ENCODE measurements at places on chromosomes 5 and 9.

GRCh38 chr5:76277736-76278135 is 125.3 kb upstream of the IQGAP2 start:
- no peak for DNase-seq

DNA sequence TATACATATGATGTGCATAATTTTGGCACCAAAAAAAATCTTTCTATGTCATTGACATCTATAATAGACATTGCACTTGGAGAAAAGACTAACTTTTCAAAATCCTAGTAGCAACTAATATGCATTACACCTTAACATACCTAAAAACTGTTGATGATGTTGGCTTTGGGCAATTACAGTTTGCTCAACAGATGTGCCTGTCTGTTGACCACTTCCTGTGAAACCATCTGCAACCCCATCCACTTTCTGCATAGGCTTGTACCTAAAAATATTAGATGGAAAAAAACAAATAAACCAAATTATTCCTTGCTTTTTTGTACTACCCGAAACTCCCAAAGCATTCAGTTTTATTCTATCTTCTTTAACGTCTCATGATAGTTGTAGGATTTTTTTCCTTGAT is 248.6 kb downstream of the RFX3 start:
- DNase-seq: no peak

GRCh38 chr5:10459080-10460055 is 17.7 kb downstream of the ROPN1L start:
- no peak for DNase-seq

DNA sequence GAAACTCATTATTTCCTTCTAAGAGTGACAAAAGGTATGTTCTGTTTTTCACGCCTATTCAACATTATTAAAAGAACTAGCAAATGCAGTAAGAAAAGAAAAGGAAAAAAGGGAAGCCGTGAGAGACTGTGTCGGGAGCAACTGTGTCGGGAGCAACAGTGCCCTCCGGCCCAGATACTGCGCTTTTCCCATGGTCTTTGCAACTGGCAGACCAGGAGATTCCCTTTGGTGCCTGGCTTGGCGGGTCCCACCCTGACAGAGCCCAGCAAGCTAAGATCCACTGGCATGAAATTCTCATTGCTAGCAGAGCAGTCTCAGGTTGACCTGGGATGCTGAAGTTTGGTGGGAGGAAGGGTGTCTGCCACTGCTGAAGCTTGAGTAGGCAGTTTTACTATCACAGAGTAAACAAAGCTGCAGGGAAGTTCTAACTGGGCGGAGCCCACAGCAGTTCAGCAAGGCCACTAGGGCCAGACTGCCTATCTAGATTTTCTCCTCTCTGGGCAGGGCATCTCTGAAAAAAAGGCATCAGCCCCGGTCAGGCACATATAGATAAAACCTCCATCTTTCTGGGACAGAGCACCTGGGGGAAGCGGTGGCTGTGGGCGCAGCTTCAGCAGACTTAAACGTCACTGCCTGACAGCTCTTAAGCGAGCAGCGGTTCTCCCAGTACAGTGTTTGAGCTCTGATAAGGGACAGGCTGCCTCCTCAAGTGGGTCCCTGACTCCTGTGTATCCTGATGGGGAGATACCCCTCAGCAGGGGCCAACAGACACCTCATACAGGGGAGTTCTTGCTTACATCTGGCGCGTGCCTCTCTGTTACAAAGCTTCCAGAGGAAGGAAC is 1237.4 kb upstream of the CDH18 start:
- DNase-seq: no peak

- peak; percentile 43 for DNase-seq
Measured at GRCh38 chr9:36995927-36996705, 38.0 kb downstream of the PAX5 start.

DNA sequence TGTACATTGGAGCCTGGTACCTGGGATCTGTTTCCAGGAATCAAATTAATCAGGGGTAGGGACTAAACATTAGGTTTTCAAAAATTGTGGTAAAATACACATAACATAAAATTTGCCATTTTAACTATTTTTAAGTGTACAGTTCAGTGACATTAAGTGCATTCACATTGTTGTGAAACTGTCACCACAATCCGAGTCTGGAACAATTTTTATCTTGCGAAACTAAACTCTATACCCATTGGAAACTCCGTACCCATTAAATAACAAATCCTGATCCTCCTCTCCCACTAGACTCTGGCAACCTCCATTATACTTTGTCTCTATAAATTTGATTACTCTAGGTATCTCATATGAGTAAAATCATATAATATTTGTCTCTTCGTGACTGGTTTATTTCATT is 486.2 kb downstream of the GADD45G start:
- no peak for DNase-seq

GRCh38 chr9:109451311-109452025 is 46.6 kb downstream of the PTPN3 start:
- DNase-seq: no peak

- no peak for DNase-seq
Measured at GRCh38 chr9:38638881-38639576, 18.6 kb upstream of the ANKRD18A start.

DNA sequence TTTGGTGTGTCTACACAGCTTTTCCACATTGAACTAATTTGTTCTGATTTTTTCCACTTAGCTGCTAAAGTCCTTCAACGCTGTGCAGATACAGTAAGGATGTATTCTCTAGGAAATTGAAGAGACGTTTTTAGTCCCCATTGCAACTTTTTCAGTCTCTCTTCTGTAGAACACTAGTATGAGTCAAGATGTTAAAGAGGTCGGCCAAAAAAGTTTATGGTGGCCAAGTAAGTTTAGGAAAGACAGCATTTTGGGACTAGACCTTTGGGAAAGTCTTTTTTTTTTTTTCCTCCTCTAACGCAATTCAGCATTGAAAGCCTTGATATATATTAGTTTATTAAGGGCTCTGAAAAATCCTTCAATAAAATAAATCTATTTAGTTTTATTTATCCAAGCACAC is 243.5 kb upstream of the FBXL7 start:
- no peak for DNase-seq

- no peak for DNase-seq
Measured at GRCh38 chr9:138082918-138083636, 205.5 kb downstream of the CACNA1B start.

DNA sequence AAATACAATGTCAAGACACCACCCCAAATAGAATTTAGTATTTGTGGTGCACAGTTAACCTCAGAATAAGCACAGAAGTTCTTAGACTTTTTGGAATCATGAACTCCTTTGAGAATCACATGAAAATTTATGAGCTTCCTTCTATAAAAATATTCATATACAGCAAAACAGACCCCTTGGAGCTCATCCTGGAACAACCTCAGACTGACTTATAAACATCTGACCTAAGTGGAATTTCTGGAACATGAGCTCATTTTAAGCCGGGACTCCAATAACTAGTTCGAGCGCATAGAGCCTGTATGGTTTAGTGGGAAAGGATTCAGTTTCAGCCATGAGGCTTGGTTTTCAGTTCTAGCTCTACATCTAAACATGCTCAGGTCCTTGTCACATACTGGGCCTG is 192.3 kb downstream of the DEPDC1B start:
- no peak for DNase-seq

DNA sequence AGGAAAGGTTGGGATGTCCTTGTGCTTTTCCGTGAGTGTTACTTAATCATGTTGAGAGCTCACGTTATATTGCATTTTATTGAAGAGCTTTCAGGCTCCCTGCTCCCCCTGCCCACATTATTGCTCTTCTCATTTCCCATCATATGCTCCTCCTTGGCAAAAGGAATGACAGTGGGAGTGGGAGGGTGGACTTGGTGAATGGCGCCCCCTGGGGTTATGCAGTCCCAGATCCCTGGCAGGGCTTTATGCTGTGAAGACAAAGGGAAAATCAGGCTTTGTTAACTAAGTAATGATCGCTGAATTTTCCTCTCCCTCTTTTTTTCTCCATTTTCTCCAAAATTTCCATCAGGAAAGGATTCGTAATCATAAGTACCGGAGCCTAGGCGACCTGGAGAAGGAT is 166.6 kb downstream of the SMARCA2 start:
- no peak for DNase-seq

DNA sequence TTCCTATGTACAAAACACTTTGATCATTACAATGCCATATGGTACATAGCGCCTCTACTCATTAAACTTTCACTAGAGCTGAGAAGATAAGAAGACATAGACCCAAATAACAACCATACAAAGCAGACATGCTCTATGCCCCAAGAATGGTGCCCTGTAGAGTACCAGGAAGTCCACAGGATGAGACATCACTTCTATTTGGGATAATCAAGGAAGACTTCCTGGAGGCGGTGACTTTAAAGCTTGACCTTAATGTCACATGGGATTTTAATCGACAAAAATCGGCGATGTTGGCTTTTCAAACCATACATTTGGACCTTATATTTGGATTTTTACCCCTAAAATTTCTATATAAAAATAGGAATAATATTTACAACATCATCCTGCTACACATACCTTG is 224.3 kb upstream of the MAP3K1 start:
- DNase-seq: no peak

- DNase-seq: no peak
Measured at GRCh38 chr5:73312146-73312871, 136.3 kb downstream of the FOXD1 start.

DNA sequence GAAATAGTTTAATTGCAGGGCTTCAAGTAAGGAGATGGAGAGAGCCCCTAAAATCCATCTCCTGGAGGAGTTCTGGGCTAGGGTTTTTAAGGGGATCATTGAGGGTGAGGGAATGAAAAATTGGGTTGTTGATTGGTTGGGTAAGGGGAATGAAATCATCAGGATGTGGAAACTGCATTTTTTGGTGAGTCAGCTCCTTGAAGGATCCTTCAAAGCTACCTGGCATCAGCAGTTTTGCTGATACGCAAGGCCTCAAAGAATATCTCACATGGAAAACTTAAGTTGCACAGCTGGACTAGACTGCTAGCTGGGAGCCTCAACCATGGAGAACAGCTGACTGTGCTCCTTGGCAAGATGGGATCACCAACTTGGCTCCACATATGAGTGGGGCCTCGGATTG is 136.7 kb downstream of the FGF10 start:
- no peak for DNase-seq

DNA sequence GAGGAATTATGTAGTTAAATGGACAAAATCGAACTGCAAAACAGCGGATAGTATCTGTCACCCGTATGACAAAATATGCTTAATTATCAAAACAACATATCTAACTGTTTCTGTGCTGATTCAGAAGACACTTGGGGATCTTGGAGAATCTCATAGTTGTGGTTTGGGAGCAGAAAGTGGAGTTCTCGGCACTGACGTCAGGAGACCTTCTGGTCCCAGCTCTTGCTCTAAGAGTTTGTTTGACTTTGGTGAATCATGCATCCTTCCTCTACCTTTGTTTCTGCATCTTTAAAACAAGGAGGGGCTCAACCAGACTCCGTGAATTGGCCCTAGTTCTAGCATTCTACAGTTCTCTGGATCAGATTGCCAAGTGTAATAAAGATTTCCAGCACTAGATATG is 37.0 kb upstream of the TAF1L start:
- no peak for DNase-seq

GRCh38 chr9:80025796-80026520 is 454.2 kb downstream of the TLE4 start:
- DNase-seq: no peak

DNA sequence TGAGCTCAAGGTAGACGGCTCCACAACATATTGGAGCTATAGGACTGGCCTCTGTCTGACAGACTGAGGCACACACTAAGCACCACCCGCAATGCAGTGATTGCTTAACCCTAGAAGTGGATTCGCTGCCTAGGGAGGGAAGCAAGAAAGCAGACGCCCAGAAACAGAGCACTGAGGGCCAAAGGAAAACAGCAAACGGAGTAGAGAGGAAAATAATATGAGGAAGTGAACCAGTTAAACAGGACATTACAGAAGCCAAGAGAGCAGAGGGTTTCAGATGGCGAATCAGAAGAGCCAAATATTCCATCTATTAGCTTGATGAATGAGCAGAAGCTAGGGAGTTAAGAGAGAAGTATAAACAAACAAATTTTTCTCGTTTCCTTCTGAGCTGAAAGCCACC is 139.2 kb upstream of the LHFPL2 start:
- DNase-seq: no peak

GRCh38 chr9:78521680-78522079 is 224.8 kb downstream of the PSAT1 start:
- DNase-seq: no peak

DNA sequence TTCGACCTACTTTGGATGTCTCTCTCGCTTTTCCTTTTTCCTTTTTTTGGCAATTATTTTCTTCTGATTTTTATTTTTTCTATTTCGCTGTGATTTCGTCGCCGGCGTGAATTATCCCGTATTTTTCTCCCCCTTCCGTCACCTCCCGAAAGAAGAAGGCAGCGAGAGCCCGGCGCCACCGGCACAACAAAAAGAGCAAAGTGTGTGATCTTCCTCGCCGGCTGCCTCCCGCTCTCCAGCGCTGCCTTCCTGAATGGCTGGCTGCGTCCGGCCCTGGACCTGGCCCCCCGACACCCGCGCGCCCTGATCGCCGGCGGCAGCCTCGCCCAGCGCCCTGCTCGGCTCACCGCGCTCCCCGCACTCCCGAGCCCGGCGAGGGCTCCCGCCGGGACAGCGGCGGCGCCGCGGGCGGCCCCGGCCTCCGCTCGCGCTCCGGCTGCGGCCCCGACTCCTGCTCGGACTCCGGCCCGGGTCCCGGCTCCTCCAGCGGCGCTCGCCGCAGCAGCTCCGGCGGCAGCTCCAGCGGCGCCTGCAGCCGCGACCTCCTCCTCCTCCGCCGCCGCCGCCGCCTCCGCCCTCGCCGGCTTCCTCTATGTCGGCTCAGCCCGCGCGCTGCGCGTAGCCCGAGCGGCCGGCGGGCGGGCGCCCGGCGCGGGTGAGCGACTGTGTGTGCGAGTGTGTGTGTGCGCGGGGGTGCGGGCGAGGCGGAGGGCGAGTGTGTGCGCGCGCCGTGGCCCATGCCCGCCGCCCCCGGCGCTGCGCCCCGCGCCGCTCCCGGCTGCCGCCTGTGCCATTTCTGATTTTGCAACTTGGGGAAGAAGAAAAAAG is 960 bp downstream of the NR2F1 start:
- DNase-seq: no peak

GRCh38 chr9:21160178-21160577 is 6.3 kb downstream of the IFNA21 start:
- no peak for DNase-seq

- DNase-seq: no peak
Measured at GRCh38 chr5:32942225-32942989, 231.3 kb downstream of the NPR3 start.

DNA sequence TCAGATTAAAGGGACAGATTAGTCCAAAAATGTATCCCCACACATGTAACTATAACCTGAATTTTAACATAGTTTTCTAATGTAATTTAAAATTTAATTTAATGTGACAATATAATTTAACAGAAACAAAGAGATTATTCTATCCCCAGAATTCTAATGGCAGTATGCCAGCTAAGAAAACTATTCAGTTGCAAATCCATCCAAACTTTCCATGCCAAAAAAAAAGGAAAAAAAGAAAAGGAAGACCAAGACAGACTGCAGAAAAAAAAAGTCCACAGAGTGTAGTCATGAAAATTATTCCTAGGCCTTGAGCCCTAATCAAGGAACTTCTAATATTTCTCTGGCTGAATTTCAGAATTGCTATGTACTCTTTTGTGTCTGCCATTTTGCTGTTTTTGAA is 217.6 kb downstream of the CDH18 start:
- no peak for DNase-seq

GRCh38 chr5:109668237-109668636 is 21.5 kb upstream of the MAN2A1 start:
- DNase-seq: no peak

Data from T-helper 9 cell (primary cell).